ENCODE measurements at places on chromosomes 2 and 18.

DNA sequence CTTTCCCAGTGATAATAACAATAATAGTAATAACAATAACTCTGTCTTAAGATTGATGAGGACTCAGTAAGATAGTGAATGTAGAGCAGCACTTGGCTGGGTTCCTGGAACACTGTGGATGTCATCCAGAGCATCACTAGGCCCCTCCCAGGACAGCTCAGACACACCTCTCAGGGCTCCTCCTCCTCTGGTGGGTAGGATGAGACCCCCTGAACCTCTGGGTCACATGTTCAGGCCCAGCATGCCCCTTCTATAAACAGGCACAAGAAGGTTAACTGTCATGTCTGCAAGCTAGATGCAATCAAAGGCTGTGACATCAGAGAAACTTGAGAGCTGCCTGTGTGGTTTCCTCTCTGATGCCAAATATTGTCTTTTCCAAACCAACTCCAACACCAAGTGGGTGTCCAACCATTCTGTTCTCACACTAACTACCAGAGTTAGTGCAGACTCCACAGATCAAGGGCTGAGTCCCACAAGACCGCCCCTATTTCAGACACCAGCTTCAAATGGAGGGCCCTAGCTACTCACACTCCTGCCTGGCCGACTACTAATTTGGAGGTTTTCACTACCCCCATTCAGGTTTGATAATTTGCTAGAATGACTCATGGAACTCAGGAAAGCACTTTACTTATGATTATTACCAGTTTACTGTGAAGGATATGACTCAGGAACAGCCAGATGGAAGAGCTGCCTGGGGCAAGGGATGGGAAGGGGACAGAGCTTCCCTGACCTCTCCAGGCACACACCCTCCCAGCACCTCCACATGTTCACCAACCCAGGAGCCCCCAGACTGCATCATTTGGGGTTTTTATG is 46.4 kb upstream of the BZW1 start:
- DNase-seq: peak; percentile 3

DNA sequence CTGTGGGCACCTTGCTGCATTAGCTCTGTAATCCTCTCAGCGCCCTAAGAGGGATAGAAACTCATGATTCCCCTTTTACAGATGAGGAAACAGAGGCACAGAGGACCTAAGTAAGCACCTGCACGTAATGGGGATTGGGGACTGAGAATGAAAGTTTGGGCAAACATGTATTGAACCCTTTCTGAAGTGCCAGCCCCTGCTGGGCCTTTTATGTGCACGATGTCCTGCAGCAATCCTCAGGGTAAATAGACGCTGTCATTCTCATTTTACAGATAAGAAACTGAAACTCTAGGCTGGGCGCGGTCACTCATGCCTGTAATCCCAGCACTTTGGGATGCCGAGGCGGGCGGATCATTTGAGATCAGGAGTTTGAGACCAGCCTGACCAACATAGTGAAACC is 117.4 kb downstream of the STPG4 start:
- DNase-seq: no peak

GRCh38 chr2:218658671-218659257 is 659 bp downstream of the ZNF142 start:
- no peak for DNase-seq

- no peak for DNase-seq
Measured at GRCh38 chr2:54228945-54229344, 27.1 kb downstream of the TSPYL6 start.

GRCh38 chr18:59663096-59663495 is 34.1 kb downstream of the CCBE1 start:
- no peak for DNase-seq

DNA sequence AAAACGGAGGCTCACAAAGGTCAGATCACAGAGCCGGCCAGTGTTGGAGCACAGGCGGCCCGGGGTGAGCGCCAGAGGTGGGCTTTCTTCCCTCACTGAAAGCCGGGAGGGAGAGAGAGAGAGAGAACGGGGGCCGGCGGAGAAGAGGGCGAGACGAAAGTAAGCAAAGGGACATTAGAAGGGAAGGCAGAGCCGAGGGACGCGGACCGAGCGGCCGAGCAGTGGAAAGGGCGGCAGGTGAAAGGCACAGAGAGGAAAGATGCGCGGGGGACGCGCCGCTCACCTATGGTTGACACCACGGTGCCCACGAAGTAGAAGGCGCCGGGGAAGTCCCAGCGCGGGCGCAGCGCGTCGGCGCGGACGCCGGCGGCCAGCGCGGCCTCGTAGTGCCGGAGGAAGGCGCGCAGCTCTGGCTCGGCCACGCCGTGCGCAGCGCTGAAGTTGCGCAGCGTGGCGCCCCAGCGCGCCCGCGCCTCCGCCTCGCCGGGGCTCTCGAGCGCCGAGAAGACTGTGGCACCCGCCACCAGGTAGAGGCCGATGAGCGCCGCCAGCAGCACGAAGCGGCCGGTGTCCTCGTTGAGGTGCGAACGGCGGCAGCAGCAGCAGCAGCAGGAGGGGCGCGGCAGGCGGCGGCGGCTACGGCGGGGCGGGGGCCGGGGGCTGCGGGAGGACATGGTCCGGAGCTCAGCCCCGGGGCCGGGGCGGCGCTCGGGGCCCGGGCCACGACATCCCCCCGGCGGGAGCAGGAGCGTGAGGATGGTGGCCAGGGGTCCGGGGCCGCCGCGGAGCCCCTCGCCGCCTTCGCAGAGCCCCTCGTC is 166.9 kb downstream of the MSH2 start:
- DNase-seq: no peak

DNA sequence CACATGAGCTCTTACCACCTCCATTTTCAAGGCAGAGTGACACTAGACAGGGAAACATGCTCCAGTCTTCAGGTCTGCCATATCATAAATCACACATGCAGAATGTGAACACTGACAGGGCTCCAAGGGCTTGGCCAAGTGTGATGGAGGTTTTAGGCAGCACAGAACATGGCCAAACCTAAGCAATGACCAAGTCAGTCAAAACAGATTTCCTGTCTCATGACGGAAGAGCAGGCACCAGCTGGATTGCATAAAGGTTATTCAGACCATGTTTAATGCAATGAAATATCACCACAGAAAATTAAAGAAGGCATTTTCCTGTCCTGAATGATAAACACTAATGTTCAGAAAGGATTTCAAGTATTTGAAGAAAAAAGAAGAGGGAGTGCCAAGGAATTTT is 72.5 kb downstream of the SUMO1 start:
- DNase-seq: no peak

- DNase-seq: no peak
Measured at GRCh38 chr2:74507926-74508520, 528 bp upstream of the PCGF1 start.

DNA sequence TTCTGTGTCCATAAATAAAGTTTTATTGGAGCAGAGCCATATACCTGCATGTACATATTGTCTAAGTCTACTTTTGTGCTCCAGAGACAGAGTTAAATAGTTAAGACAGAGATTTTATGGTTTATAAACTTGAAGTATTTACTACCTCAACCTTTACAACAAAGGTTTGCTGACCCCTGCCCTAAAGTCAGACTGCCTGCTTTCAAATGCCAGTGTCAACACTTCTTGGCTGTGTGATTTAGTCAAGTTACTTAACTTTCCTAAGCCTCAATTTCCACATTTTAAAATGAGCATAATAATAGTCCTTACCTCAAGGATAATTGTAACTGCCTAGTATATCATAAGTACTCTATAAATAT is 44.4 kb upstream of the ITPRID2 start:
- DNase-seq: no peak

DNA sequence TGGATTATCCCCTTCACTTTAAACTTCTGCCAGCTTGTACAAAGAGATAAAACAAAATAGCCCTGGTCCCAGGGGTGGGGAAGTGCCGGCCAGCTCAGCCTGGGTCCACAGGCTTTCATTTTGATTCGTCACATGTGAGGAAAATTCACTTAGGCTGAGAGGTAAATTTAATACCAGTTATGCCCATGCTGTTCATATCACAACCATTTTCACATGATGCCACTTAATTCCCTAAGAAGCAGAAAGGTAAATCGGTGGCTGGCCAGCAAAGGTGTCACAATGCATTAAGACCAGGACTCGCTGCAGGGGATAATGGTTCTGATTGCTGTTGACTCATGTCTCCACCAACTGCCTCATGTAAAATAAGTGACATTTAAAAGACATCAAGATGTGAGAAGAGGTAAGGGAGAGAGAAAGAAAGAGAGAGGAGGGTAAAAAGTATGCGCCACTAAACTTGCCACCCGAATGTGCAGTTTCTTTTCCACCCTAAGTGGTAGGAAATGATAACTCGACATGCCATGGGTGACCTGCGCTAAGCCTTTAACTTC is 261.0 kb upstream of the SIX3 start:
- DNase-seq: no peak

DNA sequence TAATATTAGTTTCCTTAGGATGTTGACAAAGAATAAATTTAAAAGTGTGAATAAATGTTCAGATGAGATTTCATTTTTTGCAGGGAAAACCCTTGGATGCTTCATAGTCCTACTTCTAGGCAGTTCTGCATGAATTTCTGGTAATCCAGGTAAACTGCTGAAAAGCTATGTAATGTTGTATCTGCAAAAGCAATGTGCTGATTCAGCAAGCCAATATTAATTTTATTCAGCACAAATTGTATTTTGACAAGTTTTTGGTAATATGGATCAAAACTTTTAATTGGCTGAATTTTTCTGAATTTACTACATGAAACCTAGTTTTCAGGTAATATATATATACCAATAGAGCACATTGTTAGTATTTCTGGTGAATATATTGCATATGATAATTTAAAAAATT is 17.8 kb upstream of the RBBP8 start:
- no peak for DNase-seq

GRCh38 chr2:203112342-203112741 is 97.7 kb downstream of the NBEAL1 start:
- DNase-seq: no peak

DNA sequence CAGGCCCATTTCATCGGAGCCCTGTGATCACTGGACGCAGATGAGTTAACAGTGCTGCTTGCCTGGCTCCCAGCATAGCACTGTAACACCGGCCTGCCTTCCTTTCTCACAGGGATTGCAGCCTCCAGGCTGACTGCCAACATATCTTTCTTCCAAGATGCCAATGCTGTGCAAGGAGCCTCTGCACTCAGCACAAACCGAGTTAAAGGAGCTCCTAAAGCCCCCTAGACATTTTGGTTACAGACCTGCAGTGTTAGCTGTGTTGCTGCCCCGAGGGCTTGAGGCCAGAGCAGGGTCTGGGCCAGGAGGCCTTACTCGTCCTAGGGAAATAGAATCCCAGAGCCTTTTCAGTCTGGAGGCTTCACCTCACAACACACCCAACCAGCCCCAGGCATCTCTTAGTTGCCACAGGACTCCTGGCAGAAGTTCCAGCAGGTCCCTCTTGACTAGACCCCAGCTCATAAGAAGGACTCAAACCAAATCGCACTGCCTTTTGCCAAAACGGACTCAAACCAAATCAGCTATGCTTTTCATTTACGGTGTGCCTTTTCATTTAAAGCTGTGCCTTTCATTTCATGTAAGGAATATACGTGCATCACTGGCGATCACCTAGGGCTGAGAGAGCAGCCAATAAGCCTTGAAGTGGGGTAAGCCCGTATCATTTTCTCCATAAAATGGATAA is 58.4 kb upstream of the EML4 start:
- DNase-seq: no peak

DNA sequence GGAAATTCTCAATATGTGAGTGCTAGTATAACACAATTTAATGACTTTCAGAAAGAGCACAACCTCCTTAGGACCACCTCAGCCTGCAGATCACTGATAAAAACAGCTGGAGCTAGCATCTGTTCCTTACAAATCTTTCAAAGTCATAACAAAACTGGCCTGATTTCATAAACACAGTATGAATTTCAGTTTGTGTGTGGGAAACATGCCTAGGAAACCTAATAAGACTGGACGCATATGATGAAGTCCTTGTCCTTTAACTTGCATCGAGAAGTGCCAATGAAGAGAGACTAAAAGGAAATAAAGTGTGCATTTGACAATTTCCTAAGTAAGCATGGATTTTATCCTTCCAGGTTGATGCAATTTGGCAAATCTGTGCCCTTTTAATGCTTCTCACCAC is 74.1 kb upstream of the KLHL14 start:
- DNase-seq: no peak

Data from activated CD8-positive, alpha-beta memory T cell treated with anti-CD3 and anti-CD28 coated beads for 1 hour (primary cell).